Stimulated activated CD4-positive, alpha-beta T cell treated with anti-CD3 and anti-CD28 coated beads, Interleukin-12 subunit alpha, Interleukin-12 subunit beta, amount 100 ng/mL, for 24 hours (primary cell): ENCODE measurements at places on chromosomes 4 and X.

GRCh38 chrX:5957506-5957905 is 271.2 kb downstream of the NLGN4X start:
- no peak for DNase-seq

- DNase-seq = no peak
Measured at GRCh38 chr4:10529291-10530136, 72.3 kb upstream of the ZNF518B start.

- DNase-seq = no peak
Measured at GRCh38 chr4:89294573-89295269, 12.9 kb downstream of the GPRIN3 start.

DNA sequence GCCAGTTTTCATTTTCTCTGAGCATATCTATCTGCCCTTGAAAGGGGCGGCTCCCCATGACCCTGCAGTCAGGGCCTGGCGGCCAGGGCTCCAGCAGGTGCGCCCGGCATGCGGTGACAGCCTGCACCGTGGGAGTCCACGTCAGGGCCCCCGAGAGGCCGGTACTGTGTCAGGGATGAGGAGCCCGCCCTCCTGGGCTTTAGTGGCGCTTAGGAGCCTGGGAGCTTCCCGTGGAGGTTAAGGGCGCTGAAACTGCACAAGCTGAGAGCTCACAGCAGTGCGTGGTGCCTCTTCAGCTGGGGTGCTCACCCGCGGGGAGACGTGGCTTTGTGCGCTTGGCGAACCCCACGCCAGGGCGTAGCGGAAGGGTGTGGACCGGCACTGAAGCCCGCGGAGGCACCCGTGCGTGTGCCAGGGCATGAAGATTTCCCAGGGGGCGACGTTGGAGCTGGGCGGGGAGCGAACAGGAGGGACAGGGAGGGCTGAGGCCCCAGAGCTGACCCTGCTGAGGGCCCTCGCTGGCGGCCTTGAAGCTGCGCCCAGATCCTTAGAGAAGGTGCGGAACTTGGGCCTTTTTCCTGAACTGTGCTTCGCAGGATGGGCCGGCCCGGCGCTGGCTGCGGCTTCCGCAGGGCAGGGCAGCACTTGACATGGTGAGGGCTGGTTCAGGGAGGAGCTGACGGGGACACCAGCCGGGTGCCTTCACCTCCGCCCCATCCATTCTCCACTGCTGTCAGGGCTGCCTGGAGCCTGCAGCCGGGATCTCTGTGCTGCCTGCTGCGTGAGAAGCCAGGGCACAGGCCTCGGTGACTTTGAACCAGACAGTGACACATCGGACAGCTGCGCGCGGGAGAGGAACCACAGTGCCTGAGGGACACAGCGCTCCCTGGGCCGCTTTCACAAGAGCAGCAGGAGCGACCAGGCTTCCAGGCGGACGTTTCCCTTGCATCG is 32.9 kb downstream of the HTT-AS start:
- peak; percentile 21 for DNase-seq

GRCh38 chrX:41956027-41956426 is 32.7 kb upstream of the CASK start:
- no peak for DNase-seq

DNA sequence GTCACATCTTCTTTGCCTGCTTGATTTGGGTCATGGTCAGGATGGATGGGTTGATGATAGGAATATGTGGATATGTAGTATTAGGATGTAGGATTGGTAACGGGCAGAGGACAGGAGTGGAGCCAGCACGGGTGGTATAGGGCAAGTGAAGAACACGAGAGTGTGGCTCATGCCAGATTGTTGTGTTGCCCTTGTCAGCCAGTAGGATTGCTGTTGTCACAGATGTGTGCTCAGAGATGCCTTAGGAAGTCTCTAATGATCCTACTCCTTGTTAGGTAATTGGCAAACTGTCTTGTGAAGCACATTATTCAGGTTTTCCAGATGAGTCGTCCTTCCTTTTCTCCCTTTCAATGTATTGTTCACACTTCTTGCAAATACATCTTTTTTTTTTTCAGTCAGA is 5.5 kb downstream of the ATP10D start:
- peak; percentile 10 for DNase-seq

- DNase-seq = no peak
Measured at GRCh38 chr4:71586087-71586763, 197.7 kb downstream of the GC start.

DNA sequence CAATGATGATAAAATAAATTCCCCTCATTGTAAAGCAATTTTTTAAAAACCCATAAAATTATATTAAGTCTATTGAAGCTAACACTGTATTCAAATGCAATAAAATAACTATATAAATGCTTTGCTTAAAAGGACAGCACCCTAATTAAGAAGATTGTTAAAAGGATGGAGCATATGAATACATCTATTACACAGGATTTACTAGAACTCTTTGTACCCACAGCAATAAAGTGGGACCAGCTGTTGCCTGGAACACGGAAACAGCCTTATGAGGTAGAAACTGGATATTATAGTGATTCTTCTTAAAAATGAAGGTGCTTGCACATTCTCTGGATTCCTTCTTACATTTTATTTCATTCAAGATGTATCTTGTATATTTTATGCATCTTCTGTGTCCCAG is 298.7 kb upstream of the KLF3 start:
- DNase-seq = no peak

GRCh38 chr4:45621971-45622370 is 501.9 kb downstream of the GABRG1 start:
- no peak for DNase-seq

DNA sequence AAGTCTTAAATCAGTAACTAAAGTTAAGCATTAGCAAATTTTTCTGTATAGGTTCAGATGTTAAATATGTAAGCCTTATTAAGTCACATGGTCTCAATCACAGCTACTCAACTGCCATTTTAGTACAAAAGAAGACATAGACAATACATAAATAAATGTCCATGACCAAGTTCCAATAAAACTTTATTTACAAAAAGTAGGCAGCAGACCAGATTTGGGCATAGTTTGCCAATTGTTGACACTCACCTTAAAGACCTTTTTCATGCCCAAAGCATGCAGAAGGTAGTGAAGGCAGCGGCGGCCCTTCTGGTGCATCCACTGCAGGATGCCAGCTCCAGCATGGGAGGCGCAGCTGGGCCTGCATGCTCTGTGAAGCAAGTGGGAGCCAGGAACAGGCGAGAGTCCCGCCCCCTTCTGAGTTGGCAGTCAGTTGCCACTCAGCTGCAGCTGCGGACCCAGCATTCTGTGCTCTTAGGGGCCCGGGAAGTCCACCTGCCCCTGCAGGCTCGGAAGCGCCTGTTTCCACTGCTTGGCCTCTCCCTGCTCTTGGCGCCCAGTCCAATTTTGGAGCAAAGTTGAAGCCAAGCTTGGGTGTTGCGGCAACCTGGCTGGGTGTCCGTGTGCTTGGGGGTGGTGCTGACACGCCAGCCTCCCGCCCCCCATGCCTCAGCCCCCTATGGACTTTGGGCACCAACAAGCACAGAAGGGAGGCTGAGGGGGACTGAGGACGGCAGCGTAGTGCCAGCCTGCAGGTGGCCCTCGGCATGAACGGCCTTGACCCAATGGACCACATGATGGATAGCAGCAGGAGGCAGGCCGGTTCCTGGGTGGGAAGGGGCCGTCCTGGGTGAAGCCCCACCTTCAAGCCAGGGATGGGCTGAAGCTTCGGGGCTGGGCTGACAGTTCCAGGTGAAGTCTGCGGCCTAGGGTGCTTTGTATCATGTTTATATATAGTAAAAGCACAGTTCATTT is 42.4 kb upstream of the PABPC4L start:
- DNase-seq = no peak

DNA sequence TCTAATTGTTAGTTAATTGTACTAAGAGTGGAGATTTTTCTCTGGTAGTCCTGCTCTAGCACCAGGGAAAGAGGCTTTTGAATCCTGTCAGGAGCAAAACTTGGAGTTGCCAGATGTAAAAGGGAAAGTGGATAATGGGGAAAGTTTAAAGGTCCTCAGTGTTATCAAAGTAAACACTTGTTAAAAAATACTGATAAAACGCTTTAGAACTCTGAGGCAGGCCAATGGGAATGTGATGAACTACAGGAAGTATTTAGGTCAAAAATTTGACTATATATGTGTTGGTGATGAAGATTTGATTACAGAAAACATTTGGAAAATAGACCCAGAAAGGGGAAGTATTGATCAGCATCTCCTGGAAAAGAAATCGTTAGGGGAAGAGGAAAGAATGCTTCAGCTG is 32.8 kb downstream of the SERPINA7 start:
- no peak for DNase-seq

GRCh38 chr4:15042529-15043167 is 40.4 kb downstream of the CPEB2 start:
- no peak for DNase-seq

GRCh38 chr4:172514011-172514410 is 654.6 kb upstream of the GALNT7 start:
- DNase-seq = no peak

DNA sequence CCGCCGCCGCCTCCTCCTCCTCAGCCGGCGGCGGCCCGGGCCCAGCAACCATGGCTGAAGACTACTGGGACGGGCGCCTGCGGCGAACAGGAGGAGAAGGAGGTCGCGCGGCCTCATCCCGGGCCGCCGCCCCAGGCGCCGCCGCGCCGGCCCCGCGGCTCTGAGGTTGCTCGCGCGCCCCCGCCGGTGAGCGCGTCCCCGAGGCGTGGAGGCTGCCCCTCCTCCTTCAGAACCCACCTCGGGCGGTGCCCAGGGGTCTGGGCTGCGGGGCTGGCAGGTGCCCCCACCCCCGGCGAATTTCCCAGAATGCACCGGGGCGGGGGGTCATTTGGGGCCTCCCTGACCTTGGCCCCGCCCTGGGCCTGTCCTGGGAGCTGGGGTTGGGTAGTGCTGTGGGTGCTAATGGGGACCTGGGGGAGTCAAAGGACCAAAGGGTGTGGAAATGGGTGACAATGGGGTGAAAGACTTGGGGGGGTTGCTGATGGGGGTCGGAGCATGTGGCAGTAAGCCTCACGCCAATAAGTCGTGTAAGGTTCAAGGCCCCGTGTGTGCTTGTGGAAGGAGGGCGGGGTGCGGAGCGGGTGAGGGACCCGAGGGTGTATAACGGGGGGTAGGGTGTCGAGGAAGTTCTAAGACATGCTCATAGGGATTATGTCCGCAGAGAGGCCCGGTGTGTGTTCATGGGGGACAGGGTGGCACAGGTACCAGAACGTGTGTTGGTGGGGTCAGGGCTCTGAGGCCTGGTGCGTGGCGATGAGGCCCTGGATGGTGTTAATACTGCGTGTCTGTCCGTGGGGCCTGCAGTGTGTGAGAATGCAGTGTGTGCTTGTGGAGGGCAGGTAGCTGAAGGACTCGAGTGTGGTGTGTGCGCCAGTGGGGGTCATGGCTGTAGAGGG is 687 bp downstream of the CDK16 start:
- peak; percentile 41 for DNase-seq

DNA sequence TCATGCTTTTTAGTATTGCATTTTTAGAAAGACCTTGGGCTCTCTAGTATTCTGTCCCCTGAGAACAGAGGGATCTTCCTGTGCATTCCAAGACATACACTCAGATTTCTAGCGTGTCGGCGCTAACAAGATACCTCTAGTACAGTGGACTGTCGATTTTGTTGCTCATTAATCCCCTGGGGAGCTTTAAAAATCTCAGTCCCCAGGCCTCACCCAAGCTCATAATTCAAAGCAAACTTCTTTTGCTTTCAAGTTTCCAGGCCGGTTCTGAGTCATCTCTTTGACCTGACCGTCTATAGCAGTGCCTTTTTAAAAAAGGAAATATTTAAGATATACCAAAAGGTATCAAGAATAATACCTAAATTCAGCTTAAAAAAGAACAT is 137.0 kb downstream of the AMMECR1 start:
- no peak for DNase-seq
